ENCODE measurements at places on chromosomes 6 and 20.

- DNase-seq: no peak
These were observed 160.2 kb downstream of the GMPR start for GRCh38 chr6:16398587-16398986.

GRCh38 chr20:23047738-23048214 lies 1.7 kb downstream of the THBD start:
- DNase-seq: no peak

DNA sequence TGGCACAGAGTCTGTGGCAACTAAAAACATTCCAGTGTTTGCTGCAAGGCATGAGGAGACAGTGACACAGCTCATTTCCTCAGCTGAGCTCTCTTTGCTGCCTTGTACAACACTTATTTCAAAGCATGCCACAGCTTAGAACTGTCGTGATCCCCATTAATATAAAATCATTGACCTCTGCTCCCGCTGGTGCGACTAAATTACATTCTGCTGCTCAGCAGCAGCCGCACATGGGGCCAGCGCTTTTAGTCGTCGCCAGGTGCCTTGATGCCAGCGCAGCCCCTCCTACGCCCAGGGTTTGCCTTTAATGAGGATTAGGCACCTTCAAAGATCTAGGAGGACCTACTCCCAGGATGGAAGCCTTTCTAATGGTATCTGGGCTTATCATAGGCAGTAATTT lies 717.9 kb upstream of the POU3F2 start:
- no peak for DNase-seq

DNA sequence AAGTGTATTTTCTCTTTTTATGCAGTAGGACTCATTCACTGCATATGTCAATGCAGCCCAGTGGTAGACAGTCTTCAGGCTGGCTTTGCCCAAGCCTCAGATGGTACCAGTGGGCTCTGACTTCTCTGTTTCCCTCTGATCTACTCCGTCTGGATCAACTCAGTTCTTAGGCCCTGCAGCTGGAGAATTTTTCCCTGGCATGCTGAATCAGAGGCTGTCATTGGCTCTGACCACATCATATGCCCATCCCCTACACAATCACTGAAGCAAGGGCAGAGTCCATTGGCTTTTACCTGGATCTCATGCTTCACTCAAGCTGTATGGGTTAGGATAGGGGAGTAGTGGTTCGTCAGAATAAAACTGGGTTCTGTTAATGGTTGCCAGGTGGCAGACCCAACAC lies 57.8 kb downstream of the KIZ start:
- no peak for DNase-seq

DNA sequence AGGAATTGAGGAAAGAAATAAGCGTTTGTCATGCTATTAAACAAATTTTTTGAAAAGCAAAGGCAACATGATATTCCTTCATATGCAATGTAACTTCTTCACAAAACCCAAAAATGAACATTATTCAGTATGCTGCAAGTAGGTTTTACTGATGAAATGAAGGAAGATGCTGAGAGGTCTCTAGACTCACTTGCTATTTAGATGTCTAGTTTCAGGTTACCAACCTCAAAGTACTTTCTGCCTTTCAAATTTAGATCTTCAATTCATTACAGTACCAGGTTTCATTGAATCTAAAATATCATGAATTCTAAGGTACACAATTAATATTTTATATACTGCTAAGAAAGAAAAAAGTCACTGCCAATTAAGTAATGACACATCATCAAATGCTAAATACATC lies 39.9 kb downstream of the MYO6 start:
- DNase-seq: no peak

DNA sequence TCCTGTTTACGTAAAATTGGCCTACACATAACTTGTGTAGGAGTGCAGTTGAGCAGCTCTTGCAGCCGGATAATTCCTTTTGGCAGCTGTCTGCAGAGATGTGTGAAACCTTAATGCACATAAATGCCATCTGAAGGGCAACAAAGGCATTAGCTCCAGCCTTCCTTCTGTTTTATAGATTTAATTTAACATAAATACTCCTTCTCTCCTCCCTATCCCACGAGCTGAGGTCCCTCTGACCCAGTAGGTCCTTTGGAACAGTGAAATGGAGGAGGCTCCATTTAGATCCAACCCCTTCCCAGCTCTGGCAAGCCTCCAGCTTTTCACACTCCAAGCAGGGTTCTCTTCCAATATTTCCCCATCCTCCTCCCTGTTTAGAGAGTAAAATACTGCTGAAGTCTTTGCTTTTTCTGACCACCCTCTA lies 6.5 kb downstream of the PLEKHG1 start:
- no peak for DNase-seq

DNA sequence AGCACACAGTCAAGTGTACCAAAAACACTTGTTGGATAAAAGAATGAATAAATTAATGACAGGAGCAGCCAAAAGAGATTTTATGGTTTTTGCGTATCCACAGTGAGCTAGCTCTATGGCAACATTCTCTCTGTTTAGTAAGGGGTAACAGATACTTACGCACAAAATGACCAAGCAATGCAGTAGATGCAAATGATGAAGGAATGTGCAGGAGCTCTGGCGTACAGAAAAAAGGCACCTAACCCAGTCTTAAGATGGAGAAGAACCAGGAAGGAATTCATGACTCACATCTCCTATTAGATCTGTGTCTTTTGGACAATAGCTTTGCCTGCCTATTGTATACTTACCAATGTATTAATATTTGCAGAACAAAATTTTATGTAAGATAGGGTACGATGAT lies 191.9 kb upstream of the PREP start:
- DNase-seq: no peak
